ENCODE measurements at places on chromosomes 3 and 15. TPM values are rescaled to one million over a fixed set of nuclear protein-coding genes. Genes with fewer than 3 reads are reported as not detected.

AHSG gene
- total RNA-seq = 0.09 TPM

ITPKA gene
- 0.11 TPM for total RNA-seq

NANOGP8 gene
- total RNA-seq = not detected

RETNLB gene
- total RNA-seq = not detected

FETUB gene
- not detected for total RNA-seq

DNAJA4 gene
- 0.86 TPM for total RNA-seq

GOLGA8T gene
- not detected for total RNA-seq

ST8SIA2 gene
- 0.26 TPM for total RNA-seq

TGM5 gene
- total RNA-seq = not detected

NRROS gene
- total RNA-seq = 8.5 TPM

ARHGEF26 gene
- total RNA-seq = 0.09 TPM

SEMA5B gene
- total RNA-seq = 0.11 TPM

SLC22A14 gene
- total RNA-seq = under 0.01 TPM

PRSS50 gene
- total RNA-seq = not detected

CPNE4 gene
- not detected for total RNA-seq

GTF2A2 gene
- total RNA-seq = 34.9 TPM

CACNA2D2 gene
- total RNA-seq = under 0.01 TPM

PLCL2 gene
- total RNA-seq = 13.7 TPM

SPTBN5 gene
- total RNA-seq = 1.0 TPM

Data from dermis lymphatic vessel endothelial cell (primary cell).